ENCODE measurements at places on chromosomes 4 and X.

GRCh38 chr4:26861434-26862186 lies 969 bp downstream of the STIM2 start:
- peak; percentile 28 for DNase-seq

DNA sequence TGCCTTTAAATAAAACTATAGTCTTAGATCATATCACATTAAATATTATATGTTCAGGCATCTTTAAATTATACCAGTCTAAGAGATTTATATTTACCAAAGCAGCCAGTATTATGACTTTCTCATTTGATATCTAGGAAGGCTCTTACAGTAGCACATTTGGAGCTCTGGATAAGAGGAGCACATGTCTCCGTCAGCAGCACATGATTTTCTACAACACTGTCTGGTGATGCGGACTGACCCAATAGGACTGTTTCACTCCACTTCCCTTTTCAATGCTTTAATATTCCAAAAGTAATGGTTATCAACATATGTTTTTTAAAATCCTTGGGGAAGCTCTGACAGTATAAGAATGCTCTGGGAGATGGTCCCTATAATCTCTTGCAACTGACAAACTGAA lies 61.5 kb downstream of the HAUS3 start:
- no peak for DNase-seq

DNA sequence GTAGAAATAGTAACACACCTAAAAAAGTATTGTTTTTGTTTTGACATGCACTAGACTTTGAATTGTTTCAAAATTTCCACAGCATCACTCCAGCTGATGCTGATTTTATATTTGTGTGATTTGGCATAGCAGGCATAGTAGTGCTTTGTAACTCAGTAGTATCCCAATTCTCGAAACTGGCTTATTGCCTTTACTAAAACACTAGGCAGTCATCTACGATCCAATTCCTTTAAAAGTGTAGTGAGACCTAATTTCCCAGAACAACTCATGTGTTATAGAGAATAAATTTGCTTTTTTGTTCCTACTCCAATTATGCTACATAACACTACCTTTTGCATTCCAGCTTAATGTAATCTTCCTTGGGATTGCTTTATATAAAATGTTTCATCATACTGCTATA lies 797.7 kb downstream of the ADGRL3 start:
- DNase-seq: no peak

- DNase-seq: no peak
Measured at GRCh38 chr4:87584222-87584908, 24.0 kb upstream of the DSPP start.

- no peak for DNase-seq
Measured at GRCh38 chr4:139210486-139210885, 33.5 kb upstream of the ELF2 start.

Measured in esophagus squamous epithelium (tissue), 5 donors.